ENCODE measurements at places on chromosomes 5 and 9.
A peak's percentile ranks its signal among the peaks of the same experiment; 100 is the strongest.

GRCh38 chr9:95070549-95071021 is 246.9 kb downstream of the FANCC start:
- DNase-seq = no peak

DNA sequence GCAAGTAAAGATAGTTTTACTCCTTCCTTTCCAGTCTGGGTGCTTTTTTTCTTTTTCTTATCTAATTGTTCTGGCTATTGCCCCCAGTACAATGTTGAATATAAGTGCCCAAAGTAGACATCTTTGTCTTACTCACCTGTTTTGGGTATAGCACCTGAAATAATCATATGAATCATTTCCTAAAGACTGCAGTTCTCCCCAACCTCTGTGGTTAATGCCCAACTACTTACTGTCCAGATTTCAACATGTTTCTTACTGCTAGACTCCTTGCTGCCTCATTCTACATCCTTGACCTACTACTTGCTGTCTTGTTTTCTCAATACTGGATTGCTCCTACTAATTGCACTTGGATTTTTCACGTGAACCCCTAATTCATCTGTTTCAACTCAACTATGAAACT is 8.8 kb upstream of the HSDL2 start:
- DNase-seq = no peak

GRCh38 chr5:95631255-95631958 is 11.5 kb downstream of the GPR150 start:
- DNase-seq = peak; percentile 73

DNA sequence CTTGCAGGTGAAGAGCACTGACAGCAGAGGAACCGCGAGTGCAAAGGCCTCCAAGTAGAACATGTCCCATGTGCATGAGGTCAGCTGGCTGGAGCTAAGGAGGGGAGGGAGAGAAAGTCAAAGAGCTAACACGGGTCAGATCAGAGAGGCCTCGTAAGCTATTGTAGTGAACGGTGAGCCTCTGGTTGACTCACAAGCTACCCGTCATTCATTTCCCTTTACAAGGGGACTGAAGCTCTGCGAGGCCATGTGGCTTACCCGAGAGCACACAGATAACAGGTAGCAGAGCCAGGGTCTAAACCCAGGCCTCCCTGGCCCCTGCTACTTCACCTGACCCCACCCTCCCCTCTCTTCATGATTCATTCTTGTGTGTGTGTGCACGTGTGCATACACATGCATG is 152.7 kb upstream of the ADRA1B start:
- no peak for DNase-seq

DNA sequence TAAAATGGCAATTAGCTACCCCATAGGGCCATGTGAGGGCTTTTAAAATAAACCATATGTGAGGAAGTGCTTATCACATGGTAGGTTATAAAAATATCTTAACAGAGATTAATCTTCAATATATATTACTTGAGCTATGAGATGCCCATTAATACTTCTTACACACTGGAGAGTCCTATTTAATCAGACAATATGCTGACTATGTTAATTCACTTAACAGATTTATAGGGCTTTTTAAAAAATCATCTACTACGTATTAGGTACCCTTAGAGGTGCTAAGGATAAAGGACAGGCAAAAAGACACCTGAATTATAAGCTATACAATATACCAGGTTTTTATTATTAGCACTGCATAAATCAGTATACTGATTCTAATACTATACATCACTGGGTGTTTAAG is 102.6 kb downstream of the STRBP start:
- DNase-seq = no peak

GRCh38 chr5:22591461-22591860 is 261.7 kb downstream of the CDH12 start:
- DNase-seq = no peak

- DNase-seq = no peak
Observed at GRCh38 chr5:174760721-174761120, 36.3 kb downstream of the MSX2 start.

GRCh38 chr9:136117291-136117915 is 1.3 kb downstream of the TMEM250 start:
- no peak for DNase-seq

GRCh38 chr9:29659736-29660135 is 2086.5 kb upstream of the C9orf72 start:
- DNase-seq = no peak

GRCh38 chr5:165881259-165881658 is 2375.8 kb downstream of the MAT2B start:
- DNase-seq = no peak

- DNase-seq = peak; percentile 46
Observed at GRCh38 chr5:83513491-83513890, 41.9 kb downstream of the VCAN start.

GRCh38 chr5:81971111-81971711 is 612 bp upstream of the ATG10 start:
- DNase-seq = no peak

GRCh38 chr9:78781681-78782080 is 484.8 kb downstream of the PSAT1 start:
- peak; percentile 8 for DNase-seq

- no peak for DNase-seq
Observed at GRCh38 chr9:106069241-106069640, 374.9 kb downstream of the TMEM38B start.

DNA sequence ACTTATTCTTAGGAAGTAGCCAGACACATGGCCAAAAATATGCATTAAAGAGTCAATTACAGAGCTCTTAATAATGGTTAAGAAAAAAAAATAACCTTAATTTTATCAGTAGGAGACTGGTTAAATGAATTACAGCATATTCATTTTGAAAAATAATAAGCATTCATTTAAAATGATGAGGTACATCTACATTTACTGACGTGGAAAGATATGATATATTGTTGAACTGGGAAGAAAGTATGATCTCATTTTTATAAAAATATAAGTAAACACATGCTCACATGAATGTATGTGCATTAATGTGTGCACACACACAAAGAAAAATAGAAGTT is 250.3 kb downstream of the ENC1 start:
- DNase-seq = no peak

GRCh38 chr5:179124853-179125788 is 64.9 kb downstream of the ZNF354C start:
- DNase-seq = no peak

GRCh38 chr9:83509402-83509801 is 28.8 kb downstream of the FRMD3 start:
- DNase-seq = peak; percentile 86

DNA sequence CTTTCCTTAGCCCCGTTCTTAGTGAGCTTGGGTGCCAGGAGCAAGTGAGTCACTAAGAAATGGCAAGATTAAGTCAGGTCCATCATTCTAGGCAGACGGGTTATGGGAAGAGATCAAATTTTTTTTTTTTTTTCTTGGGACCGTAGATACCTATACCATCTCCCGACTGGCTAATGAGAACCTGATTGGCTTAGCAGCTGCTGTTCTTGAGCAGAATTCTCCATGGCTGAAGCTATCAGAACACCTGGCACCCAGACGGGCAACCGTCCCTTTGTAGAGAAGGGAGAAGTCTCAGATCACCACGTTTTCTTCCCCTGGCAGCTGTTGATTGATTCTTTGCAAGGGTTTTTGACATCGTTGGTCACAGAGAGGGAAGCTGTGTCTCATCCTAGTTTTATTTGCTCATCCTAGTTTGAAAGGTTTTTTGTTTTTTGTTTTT is 78.6 kb downstream of the AOPEP start:
- DNase-seq = no peak

DNA sequence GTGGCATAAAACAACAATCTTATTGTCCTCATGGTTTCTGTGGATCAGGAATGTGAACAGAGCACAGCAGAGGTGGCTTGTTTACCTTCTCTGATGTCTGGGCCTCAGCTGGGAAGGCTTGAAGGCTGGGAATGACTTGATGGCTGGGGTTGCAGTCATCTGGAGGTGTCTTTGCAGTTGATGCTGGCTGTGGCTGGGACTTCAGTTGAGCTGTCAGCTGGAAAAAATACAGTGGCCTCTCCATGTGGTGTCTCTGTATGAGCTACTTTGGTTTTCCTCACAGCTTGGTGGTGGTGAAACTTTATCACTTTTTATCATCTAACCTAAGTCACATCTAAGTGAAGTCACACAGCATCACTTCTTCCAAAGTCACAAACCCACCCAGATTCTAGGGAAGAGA is 24.7 kb upstream of the STX17 start:
- no peak for DNase-seq

- no peak for DNase-seq
Observed at GRCh38 chr9:22265038-22265437, 181.6 kb upstream of the DMRTA1 start.

GRCh38 chr9:91196103-91196950 is 165.4 kb downstream of the AUH start:
- DNase-seq = no peak

DNA sequence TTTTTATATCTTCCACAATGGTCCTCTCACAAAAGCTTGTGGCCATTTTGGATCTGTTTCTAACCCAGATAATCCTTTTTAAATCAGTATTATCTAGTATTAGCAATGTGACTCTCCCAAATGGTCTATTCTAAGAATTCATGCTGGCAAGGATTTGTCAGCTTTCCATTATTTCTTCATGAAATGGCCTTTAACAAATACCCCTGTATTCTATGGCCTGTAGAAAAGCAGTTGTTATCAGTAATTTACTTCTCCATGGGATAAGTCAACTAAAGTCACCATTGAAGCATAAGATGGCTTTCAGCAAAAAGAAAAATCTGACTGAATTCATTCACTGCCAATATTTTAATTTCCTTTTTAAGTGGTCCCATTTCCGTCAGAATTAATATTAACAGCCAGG is 346.4 kb upstream of the FAM174A start:
- no peak for DNase-seq

DNA sequence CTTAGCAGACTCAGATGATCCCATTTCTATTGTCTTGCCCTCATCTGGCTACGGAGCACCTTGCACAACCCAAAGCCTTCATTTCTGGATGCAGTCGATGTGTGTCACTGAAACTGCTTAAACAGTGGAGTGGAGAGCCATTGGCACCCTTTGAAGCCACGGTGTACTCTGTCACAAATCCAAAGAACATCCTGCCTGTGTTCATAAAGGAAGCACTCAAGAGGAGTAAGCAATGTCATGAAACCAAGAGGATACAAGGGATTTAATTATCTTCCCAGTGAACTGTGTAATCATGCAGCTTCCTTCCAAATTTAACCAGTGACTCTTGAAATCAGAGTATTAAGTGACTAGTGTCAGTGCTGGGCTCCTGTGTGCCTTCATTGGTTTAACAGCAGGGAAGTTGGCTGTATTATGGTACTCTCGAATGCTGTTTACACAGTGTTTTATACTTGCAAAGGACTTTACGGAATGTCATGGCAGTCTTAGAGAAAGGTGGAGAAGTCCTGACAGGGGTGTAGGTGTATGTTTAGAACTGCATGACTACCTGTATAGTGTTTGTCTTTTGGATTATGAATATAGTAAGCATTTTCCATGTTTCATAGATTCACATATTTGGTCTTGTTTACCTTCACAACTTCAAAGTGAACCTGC is 41.9 kb downstream of the CD180 start:
- DNase-seq = no peak

DNA sequence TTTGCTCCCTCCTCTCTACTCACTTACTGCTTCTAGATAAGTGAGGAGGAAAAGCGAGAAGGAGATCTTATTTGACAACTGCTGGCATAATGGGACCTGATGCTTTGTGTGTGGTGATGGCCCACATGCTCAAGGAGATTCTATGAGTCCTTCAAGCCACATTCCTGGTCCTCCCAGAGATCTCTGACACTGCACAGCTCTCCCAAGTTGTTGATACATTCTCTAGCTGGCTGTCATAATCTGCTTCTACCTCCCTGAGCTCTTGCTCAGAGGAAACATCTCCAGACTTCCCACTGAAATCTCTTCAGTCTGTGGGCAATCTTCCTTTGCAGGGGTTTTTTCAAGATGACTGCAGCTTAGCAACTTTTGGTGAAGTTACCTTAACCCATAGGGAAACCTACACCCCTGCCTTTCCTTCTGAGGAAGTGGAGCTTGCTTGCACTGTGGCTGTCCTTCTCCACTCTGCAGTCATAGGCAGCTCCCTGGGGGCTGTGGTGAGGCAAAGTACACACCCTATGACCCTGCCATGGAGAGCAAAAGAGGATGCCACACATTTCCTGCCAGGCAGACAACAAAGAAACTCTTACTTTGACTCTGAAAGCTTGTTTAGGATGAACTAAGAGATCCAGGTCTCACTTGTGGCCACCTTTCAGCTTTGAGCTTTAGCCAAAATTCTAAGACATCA is 163.8 kb downstream of the TMEM38B start:
- DNase-seq = no peak

GRCh38 chr5:113474100-113474728 is 14.0 kb downstream of the MCC start:
- no peak for DNase-seq

GRCh38 chr5:170769246-170769645 is 14.3 kb upstream of the GABRP start:
- no peak for DNase-seq

DNA sequence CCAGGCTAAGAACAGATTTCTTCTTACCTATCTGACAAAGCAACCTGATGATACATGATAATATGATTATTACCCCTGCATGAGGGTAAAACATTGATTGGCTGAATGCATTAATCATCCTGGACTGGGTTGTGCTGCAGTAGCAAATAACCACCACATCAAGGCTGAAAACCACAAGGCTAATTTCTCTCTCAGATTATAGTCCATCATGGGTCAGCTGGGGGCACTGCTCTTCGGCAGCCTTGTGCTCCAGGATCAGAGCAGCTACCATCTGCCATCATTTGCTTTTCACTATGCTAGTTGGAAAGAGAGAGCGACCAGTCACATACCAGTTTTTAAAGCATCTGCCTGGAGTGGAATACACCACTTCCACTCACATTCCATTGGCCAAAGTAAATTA is 383.5 kb downstream of the RASEF start:
- DNase-seq = peak; percentile 4

DNA sequence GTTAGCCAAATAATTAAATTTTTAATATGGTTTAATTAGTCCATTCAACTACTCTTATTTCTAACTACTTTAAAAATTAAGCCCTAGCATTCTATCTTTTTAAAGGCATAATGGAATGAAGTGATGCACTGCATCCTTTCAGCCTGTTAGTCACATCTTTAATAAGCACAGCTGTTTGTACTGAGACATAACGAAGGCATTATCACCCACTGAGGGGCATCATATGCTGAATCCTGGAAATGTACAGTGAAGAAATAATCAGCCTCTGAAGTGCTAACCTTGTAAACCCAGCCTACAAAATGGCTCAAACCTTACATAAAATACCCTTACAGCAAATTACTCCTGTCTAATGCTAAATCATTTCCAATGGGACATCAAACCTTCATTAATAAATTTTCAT is 33.1 kb downstream of the EPB41L4A start:
- DNase-seq = no peak

GRCh38 chr9:80932947-80933780 is 756.2 kb downstream of the TLE1 start:
- DNase-seq = no peak

DNA sequence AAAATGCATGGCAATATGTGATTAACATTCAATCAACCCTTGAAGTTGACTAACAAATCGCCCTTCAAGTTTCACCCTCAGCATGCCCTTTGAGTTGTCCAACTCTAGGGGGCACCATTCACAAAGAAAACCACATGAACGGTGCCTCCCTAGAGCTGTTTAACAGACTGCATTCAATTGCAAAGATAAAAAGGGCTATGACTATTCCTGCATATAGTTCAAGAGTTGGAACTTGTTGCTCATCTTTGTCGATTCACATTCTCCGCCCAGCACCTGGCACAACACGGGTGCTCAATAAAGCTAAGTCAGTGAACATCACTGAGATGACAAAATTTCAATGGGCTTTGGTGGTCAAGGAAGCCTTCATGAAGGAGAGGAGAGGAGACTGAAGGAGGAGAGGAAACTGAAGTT is 69.6 kb upstream of the SLC30A5 start:
- peak; percentile 18 for DNase-seq

All from astrocyte of the hippocampus (primary cell).